Osteocyte (in vitro differentiated cells): ENCODE measurements at places on chromosomes 5 and 9.
A peak's percentile ranks its signal among the peaks of the same experiment; 100 is the strongest.

DNA sequence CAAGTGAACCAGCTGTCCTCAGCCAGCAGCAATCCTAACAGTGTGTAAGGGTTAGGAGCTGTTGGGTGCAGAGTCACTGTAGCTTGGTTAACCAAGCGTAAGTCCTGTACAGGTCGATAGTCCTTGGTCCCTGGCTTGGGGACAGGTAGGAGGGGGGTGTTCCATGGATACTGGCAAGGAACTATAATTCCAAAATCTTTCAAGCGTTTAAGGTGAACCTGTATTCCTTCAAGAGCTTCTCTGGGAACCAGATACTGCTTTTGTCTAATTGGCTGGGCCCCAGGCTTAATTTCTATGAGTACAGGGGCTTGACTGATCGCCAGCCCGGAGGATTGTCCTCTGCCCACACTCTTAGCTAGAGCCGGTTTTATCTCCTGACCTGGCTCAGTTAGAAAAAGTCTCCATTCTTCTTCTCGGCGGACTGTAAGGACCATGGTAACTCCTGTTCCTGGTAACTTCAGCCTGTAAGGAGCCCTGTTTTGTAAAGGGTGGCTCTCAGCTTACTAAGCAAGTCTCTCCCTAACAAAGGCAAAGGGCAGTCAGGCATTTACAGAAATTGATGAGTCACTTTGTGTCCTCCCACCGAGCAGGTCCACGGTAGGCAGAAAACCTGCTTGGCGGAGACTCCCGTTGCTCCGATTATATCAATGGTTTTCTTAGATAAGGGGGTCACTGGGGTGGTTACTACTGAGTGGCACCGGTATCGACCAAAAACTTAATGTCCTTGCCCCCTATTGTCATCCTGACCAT, 6.0 kb upstream of the ZNF354C start:
- no peak for DNase-seq

GRCh38 chr5:167952278-167952995, 339.0 kb upstream of the WWC1 start:
- DNase-seq: no peak

DNA sequence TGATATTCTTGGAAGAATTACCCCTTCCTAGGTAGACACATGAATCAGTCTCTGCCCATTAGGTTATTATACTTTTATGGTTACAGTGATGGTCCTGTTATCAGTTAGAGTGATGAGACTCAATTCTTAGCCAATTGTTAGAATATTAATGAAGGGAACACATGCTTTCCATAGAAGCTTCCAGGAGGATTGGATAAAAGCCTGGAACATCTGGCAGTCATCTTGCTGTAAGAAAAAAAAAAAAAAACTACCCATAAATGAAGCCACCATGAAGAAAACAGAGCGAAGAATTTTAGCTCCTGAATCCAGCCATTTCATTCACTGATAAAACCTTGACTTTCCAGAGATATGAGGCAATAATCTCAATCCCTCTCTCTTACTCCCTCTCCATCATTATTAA, 262.5 kb upstream of the GRIN3A start:
- DNase-seq: no peak

- no peak for DNase-seq
Measured at GRCh38 chr5:141656396-141656795, 5.2 kb upstream of the FCHSD1 start.

DNA sequence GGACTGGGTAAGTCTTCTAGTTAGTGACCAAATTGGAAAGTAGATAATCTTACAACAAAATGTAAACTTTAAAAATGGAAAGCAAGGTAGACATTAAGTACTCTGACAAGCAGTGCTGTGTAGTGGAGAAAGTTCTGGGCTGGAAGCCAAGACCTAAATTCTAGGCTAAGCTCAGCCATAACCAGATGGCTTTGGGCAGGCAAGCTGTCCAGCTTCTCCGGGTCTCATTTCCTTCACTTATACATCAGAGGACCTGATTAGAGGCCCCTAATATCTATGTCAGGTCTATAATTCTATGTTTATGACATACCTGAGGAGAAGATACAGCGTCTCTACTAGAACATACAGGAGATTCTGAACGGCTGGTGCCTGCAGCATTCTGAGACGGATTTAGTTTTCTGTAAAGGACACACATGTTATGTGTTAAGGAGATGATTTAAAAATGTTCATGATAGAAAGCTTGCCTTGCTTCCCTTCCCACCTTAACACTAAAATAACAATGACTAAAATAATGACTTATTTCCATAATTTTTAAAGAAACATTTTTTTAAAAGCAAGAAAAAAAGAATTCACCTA, 61.2 kb downstream of the ELL2 start:
- no peak for DNase-seq

- DNase-seq: no peak
Measured at GRCh38 chr5:57858905-57859304, 376.3 kb upstream of the ACTBL2 start.

DNA sequence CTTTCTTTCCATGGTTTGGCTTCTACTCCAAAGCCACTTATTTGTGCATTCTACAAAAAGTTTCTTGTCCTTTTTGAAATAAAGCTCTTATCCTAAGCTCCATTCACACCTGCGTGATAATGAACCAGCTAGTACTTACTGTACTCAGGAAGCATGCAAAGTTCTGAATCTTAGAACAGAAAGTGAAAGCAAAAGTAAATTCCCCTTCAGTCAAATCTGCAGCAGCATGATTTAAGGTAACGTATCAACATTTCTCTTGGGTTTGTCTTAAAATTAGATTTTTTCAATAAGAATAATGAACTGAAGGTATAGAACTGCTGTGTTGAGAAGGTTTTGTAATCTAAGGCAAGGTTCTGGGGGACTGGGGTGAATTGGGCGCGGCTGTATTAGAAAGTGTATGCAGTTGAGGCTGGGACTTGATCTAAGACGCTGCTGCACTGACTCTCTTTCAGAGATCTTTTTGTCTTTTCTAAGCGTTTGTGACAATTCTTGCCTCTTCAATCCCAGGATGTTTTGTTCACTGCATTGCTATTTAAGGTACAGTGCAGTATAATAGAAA, at the start of gene ERAP2:
Gene ERAP2 (plus strand): TSS at position 209 of the 559 bp plus-strand sequence. CDS start 3,186 bp downstream, outside the sequence.
- DNase-seq: no peak

- DNase-seq: peak; percentile 21
Measured at GRCh38 chr9:69109152-69109551, 64.9 kb upstream of the TJP2 start.

- DNase-seq: no peak
Measured at GRCh38 chr9:77975806-77976205, 55.8 kb downstream of the GNAQ start.

GRCh38 chr9:107675351-107676259, 186.0 kb upstream of the KLF4 start:
- DNase-seq: no peak

GRCh38 chr9:110939573-110939972, 98.7 kb downstream of the LPAR1 start:
- no peak for DNase-seq

GRCh38 chr9:123432331-123433236, 76.6 kb downstream of the CRB2 start:
- DNase-seq: no peak

DNA sequence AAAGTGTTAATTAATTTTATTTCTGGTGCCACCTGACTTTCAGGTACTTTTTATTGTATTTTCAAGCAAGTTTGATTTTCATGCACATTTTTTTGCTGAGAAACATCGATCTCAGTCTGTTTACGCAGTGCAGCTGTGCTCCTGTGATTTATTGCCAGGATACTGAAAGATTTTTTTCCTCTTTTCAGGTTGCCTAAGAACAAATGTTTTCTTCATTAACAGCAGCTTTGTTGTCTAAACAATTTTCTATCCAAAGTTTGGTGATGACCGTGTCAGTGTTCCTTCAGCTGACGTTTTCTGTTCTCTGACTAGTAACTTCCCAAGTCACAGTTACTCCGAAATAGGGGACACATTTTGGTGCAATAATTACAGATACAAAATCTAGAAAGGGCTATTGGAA, 78.1 kb downstream of the VCAN start:
- DNase-seq: no peak

DNA sequence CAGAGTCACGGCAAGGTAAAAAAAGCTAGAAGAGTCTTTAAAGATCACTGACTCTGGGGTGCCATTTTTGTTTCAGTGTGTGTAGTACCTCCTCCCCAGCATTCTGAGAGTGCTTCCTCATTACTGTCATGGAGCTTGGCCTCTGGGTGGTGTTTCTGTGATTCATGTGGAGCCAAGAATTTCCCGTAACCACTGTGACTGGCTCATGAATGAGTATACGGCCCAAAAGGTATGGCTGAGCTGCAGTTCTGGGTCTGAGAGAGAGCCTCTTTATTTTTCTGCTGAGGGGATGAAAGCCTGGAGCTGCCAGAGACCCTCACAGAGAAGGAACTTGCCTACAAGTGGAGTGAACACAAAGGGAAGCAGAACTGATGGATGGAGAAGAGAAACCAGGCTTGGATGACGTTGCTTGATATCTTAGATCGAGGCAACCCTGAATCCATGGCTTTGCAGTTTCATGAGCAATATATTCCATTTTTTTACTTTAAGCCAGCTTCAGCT, 85.6 kb downstream of the PTTG1 start:
- DNase-seq: no peak

GRCh38 chr5:160769301-160769700, 82.7 kb downstream of the ATP10B start:
- DNase-seq: no peak

DNA sequence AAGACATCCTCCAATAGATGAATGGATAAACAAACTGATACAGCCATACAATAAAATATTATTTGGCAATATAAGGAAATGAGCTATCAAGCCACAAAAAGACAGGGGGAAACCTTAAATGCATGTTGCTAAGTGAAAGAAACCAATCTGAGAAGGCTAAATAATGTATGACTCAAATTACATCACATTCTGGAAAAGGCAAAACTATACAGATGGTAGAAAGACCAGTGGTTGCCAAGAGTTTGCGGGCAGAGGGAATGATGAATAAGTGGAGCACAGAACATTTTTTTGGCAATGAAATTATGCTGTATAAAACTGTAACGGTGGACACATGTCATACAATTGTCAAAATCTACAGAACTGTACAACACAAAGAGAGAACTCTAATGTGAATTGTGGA, 63.3 kb downstream of the CSF2 start:
- no peak for DNase-seq

- DNase-seq: no peak
Measured at GRCh38 chr5:71862087-71862486, 143.0 kb downstream of the CARTPT start.

DNA sequence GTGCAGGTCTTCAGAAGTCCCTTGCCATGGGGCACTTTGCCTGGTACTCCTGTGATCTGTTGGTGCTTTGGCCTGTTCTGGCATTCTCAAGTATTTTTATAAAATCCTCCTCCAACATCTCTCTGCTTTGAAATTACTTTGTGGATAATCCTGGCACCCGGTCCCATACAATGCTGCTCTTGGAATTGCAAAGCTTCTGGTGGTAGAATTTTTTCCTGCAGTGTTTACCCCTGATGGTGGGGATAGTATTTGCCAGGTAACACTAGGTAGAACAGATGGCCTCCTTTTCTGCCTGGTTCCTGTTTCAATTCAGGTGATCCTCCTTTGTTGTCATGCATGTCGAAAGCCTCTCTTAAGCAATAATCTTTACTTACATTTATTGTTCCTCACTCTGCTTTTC, 109.8 kb upstream of the ATP10B start:
- DNase-seq: no peak

GRCh38 chr9:121635300-121635876, 16.0 kb upstream of the DAB2IP start:
- DNase-seq: no peak

DNA sequence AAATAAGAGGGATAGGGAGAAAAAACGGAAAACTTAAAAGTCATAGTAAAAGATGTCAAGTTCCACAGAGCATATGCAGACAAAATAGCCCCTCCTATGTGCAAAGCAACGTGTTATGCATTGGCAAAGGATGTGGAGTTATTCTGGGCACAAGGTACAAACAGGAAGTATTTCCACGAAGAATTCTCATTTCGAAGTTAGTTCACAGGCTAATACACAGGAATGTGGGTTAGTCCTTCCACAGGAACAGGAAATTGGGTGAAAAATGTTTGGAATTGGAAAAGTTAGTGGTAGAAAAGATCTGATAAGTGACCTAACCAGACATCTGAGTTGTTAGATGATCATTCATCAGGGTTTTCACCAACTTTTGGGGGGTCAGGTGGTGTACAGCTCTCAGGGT, 326.6 kb downstream of the EBF1 start:
- no peak for DNase-seq

GRCh38 chr5:108625654-108626053, 122.0 kb upstream of the FER start:
- DNase-seq: no peak

- DNase-seq: no peak
Measured at GRCh38 chr5:96404191-96404867, 28.7 kb downstream of the PCSK1 start.

DNA sequence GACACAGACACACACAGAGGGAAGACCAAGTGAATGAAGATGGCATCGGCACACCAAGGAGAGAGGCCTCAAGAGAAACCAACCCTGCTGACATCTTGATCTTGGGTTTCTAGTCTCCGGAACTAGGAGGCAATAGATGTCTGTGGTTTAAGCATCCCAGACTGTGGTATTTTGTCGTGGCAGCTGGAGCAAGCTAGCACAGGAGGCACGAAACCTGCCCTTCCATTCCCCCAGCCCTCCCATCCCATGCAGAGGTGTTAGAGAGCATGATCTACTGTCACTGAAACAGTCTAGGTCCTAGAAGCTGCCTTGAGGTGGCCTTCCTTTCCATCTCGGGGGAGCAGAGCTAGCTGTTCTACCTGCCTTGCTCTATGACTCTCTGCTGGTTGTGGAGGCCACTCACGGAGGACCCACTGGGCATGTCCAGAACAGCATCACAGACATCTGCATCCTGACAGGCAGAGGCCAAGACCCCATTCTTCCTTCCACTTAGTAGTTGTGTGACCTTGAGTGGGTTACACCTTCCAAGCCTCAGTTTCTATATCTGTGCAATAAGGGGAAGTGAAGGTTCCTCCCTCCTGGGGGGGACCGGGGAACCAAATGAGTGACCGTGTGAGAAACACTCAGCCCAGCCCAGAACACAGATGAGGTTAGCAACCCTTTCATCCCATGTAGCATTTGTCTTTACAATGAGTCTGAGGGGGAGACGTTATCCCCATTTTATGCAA, 134.3 kb upstream of the BOD1 start:
- no peak for DNase-seq

DNA sequence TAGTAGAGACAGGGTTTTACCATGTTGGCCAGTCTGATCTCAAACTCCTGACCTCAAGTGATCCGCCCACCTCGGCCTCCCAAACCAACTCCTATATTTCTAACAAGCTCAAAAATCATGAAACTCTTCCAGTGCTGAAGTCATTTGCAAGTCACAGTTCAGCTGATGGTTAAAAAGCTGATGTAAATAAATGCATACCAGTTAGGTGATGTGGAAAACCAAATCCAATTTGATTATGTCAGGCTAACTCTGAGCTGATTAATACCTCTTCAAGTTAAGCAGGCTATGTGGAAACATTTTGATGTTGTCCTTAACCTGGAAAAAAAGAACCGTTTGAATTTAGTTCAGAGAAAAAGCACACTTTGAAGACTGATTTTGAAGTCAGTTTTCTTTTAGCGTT, 51.0 kb downstream of the TMEM252 start:
- no peak for DNase-seq

GRCh38 chr5:108315829-108316228, 66.1 kb downstream of the FBXL17 start:
- no peak for DNase-seq
